ENCODE measurements at places on chromosomes 2 and 18.

GRCh38 chr2:155060896-155061295, 362.4 kb downstream of the KCNJ3 start:
- DNase-seq: no peak

- DNase-seq: no peak
These were observed 901 bp downstream of the SPOPL start for GRCh38 chr2:138502255-138503086.

DNA sequence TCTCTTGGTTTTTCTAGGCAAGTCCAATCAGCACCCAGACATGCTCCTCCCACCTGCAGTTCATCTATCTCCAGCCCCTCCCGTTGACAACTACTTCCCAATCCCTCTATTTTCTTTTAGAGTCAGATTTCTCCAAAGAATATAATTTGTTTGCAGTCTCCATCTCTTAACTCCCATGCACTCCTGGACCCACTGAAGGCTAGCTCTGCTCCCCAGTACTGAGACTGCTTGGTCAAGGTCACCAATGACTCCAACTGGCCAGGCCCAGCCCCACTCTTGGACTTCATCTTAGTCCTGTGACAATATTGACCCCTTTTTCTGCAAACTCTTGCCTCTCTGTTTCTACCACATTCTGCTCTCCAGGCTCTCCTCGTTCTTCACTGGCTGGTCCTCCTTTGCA, 62.0 kb downstream of the BCL2L11 start:
- DNase-seq: no peak

DNA sequence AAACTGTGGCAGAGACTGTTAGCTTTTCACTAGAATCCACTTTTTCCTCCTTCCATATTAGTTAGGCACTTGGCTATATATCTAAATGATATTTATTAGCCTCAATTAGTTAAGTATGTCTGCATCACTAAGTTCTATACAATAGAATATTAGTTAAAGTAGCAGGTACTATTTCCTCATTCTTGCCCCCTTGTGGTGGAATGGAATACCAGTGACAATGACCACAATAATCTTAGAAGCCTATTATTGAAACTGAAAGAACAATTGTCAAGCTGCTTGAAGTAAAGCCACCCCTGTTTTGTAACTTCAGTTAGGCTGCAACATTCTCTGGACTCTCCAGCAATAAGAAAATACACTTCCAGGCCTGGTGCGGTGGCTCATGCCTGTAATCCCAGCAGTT, 476.3 kb upstream of the VWC2L start:
- DNase-seq: no peak

DNA sequence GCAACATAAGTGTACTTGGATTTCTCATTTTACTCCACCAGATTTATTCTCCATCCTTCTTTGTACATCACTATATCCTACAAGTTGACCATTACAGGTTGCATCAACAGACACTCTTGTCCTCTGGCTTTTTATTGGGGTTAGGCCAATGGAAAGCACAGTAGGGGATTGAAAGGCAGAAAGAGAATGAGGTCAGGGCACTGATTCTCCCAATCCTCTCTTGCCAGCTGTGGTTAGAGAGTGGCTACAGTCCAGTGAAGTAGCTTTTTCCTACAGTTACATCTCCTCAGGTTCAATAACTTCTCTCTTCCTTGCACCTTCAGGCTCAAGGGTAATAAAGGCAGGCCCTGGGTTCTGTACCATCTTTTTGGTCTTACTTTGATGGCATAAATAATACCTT, 20.2 kb upstream of the COL5A2 start:
- no peak for DNase-seq

- no peak for DNase-seq
These were observed 13.2 kb upstream of the DNAJC27 start for GRCh38 chr2:24984912-24985311.

DNA sequence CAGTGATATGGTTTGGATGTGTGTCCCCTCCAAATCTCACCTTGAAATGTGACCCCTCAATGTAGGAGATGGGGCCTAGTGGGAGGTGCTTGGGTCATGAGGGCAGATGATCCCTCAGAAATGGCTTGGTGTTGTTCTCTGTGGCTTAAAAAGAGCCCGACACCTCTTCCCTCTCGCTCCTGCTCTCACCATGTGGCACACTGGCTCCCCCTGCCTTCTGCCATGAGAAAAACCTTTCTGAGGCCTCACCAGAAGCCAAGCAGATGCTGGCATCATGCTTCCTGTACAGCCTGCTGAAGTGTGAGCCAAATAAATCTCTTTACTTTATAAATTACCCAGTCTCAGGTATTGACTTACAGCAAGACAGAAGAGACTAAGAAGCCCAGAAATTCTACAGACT, 357.1 kb downstream of the NRXN1 start:
- no peak for DNase-seq

GRCh38 chr2:230742781-230743180, 30.1 kb downstream of the CAB39 start:
- no peak for DNase-seq

- no peak for DNase-seq
These were observed 458.0 kb upstream of the HS6ST1 start for GRCh38 chr2:128776461-128777195.

DNA sequence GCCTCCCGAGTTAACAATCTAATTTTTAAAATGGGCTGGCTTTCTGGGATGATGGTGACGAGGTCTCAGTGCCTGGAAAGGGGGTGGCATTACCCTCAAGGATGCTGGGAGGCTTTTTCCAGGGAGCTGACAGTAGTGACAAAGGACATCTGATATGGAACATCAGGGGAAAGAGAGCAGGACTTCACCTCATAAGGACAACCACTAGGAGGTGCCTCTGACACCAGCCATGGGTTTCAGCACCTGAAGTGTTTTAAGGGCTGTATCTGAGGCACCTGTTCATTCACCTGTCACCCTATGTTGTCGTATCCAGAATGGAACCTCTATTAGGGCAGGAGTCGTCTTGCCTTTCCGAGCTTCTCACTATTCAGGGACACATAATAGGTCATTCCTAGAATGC, 10.8 kb downstream of the IL36B start:
- no peak for DNase-seq

GRCh38 chr18:70907673-70908072, 618.8 kb downstream of the SOCS6 start:
- DNase-seq: no peak

DNA sequence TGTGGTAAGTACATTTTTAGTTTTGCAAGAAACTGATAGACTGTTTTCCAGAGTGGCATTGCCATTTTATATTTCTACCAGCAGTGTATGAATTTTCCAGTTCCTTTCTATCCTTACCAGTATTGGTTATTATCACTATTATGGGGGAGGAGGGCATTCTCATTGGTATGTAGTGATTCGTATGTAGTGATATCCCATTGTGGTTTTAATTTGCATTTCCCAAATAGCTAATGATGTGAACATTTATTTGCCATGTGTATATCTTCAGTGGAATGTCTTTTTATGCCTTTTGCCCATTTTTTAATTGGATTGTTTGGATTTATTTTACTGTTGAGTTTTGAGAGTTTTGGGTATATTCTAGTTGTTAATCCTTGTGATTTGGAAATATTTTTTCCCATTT, 16.9 kb downstream of the EIF5B start:
- no peak for DNase-seq

- no peak for DNase-seq
These were observed 127.6 kb downstream of the TDRD15 start for GRCh38 chr2:21251216-21251980.

GRCh38 chr18:58117786-58118403, 73.9 kb downstream of the NEDD4L start:
- DNase-seq: no peak

DNA sequence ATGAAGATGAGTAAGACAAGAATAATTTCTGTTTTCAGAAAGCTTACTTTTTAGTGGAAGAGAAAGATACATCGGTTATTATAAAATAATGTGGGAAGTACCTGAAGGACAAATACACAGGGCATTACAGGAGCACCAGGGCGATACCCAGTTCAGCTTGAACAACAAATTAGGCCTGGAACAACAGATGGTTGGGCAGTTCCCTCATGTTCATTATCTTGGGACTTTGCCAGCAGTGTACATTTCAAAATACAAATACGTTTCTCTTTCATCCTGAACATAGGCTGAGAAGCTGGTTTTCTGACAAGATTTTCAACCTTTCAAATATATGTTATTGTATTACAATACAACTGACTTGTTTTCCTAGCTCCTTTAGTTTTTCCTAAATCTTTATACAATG, 79.6 kb downstream of the TGIF1 start:
- DNase-seq: no peak

GRCh38 chr2:127197475-127198385, 22.4 kb downstream of the CYP27C1 start:
- peak; percentile 53 for DNase-seq

GRCh38 chr2:32222966-32223365, 41.7 kb downstream of the NLRC4 start:
- no peak for DNase-seq

GRCh38 chr2:2667690-2668089, 336.6 kb upstream of the MYT1L start:
- DNase-seq: no peak

- no peak for DNase-seq
These were observed 48.4 kb downstream of the TMEFF2 start for GRCh38 chr2:192146069-192147015.

DNA sequence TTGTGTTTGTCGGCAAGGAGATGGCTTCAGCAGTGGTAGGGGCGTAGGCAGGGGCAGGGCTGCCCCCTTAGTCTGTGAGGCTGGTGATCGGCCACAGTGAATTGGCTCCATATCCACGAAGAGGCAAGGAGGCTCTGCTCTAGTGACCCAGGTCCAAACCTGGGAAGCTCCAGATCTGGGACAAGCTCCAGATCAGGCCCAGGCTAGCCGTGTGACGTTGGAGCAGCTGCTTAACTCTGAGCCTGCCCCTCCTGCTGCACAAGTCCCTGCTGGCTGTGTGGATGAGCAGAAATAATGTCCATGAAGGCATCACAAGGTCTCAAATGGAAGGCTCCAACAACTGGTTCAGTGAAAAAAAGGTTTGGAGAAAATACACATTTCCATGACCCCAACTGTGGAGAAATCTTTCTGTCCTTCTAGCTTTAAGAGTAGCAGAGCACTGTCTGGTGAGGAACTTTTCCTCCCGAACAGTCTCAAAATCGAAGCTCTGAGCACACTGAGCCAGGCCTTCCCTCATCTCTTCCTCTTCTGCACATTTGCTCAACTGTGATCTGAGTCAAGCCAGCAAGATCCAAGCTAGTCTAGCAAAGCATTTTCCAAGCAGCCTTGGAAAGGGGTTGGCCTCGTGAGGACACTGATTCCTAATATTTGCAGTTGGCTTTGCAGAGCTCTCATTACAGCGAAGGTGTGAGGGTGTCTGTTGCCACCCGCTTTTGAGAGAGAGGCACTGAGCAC, 67.0 kb upstream of the TCF7L1 start:
- DNase-seq: no peak

- no peak for DNase-seq
These were observed 88.6 kb upstream of the HAAO start for GRCh38 chr2:42880738-42881690.

DNA sequence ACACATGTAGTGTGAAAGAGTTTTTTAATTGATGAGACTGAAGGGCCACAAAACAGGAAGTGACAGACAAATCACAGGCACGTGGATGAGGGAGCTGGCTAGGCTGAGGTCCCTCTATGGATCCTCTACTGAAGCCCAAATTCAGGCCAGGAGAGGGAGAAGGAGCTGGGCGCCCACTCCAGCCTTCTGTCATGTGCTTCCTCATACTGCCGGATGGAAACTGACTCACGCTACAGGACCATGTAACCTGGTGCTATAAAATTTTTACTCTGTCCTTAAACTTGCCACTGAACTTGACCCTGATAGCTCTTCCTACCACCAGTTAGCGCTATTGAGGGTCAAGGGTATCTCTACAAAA, 31.3 kb downstream of the PSTPIP2 start:
- no peak for DNase-seq

GRCh38 chr2:166413255-166413654, 37.5 kb upstream of the SCN9A start:
- DNase-seq: no peak

- DNase-seq: no peak
These were observed 121.6 kb downstream of the SNTG2 start for GRCh38 chr2:1072250-1072649.

- no peak for DNase-seq
These were observed 8.1 kb upstream of the MTX2 start for GRCh38 chr2:176261136-176261535.

- DNase-seq: no peak
These were observed 24.7 kb upstream of the CEP68 start for GRCh38 chr2:65031341-65032018.

- no peak for DNase-seq
These were observed 753.5 kb upstream of the PKDCC start for GRCh38 chr2:41294331-41294730.

- DNase-seq: no peak
These were observed 66.0 kb upstream of the MGAT4A start for GRCh38 chr2:98796775-98797544.

DNA sequence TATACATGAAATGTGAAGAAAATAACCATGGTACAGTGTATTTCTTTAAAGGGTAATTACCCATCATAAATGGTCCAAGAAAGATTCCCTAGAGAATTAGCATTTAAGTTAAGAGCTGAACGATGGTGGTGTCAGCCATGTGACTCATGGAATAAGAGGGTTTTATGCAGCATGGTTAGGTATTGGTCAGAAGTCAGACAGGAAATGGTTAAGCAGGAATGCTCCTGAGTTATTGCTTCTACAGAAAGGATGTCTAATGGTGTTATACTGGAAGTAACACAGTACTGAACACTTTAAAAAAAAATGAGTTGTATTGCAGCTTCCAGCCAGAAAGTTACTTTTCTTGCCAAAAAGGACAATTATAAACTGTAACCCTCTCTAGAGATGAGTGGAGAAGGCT, 72.7 kb upstream of the UBE2E3 start:
- no peak for DNase-seq

- DNase-seq: no peak
These were observed 152.0 kb upstream of the RAB6C start for GRCh38 chr2:129827311-129828090.

DNA sequence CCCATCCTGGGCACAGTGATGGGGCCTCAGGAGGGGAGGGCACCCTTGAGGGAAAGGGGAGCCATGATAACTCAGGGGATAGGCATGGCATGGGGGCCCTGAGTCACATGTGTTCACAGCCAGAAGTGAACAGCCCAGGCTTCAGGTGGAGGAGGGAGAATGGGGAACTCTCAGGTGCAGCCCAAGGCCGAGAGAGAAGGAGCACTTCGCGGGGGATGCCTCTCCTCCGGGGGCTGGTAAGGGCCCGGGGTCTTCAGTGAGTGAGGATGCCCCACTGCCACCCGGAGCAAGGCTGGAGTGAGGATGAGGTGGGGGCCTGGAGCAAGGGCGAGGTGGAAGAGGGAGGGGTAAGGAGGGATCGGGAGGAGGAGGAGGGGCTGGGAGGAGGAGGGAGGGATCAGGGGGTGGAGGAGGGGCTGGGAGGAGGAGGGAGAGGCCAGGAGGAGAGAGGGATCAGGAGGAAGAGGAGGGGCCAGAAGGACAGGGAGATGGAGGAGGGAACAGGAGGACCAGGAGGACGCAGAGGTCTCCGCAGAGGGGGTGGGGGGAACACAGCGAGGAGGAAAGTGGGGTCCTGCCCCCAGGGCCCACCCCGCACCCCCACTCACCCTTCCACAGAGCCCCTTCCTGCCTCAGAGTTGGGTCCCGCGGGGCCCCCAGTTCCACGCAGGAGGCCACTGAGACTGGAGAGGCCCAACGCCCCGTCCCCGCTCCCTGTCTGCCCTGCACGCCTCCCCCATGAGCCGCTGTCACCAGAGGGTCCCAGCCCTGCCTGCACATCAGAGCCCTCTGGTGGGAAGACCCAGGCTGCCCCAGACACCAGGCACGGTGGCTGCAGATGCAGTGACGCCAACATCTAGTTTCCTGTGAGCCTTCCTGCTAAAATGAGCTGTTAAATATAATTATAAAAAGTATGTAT, 42.8 kb downstream of the RAMP1 start:
- DNase-seq: no peak

GRCh38 chr2:145412155-145412554, 892.2 kb upstream of the ZEB2 start:
- no peak for DNase-seq

All from stimulated activated naive CD8-positive, alpha-beta T cell treated with anti-CD3 and anti-CD28 coated beads, Interleukin-15, amount 100 ng/mL, for 72 hours (primary cell).